H7 (cell line): ENCODE measurements at places on chromosomes 2 and 18. TPM values are rescaled to one million over a fixed set of nuclear protein-coding genes. Genes with fewer than 3 reads are reported as not detected.

Gene ATOH8
- total RNA-seq, result 0.33 and 1.1 TPM in 2 replicates

Gene NCKAP5
- total RNA-seq, result 0.15 and 0.55 TPM in 2 replicates

Gene TOGARAM2
- total RNA-seq, result 0.18 and 0.21 TPM in 2 replicates

Gene CD8B
- total RNA-seq, result 0.37 and 0.66 TPM in 2 replicates

Gene SLC5A7
- total RNA-seq, result 0.03 TPM in 1 of 2 replicates, not detected in the other

Gene REG3A
- total RNA-seq, result not detected in 2 replicates

Gene TMEM17
- 1.1 and 1.7 TPM in 2 replicates for total RNA-seq

Gene ASPRV1
- total RNA-seq, result 0.70 and 0.90 TPM in 2 replicates

Gene ACADL
- not detected in 2 replicates for total RNA-seq

Gene ABCG8
- total RNA-seq, result not detected in 2 replicates

Gene VWA3B
- 1.0 TPM in 1 of 2 replicates, not detected in the other for total RNA-seq

Gene C2orf66
- total RNA-seq, result not detected in 2 replicates

Gene SOX11
- 20.9 and 26.6 TPM in 2 replicates for total RNA-seq

Gene ZC3H8
- 2.1 and 5.9 TPM in 2 replicates for total RNA-seq

Gene MLPH
- 1.1 and 6.1 TPM in 2 replicates for total RNA-seq

Gene RNPEPL1
- 10.3 and 15.2 TPM in 2 replicates for total RNA-seq

Gene TXNL4A
- 80.2 and 98.4 TPM in 2 replicates for total RNA-seq

Gene DSC1
- total RNA-seq, result 0.04 TPM in 1 of 2 replicates, not detected in the other

Gene TANC1
- total RNA-seq, result 7.0 and 8.4 TPM in 2 replicates

Gene RUFY4
- total RNA-seq, result not detected in 2 replicates

Gene ARID5A
- 20.7 and 26.7 TPM in 2 replicates for total RNA-seq

Gene VWC2L
- 0.33 TPM in 1 of 2 replicates, not detected in the other for total RNA-seq

Gene MSTN
- not detected in 2 replicates for total RNA-seq

Gene ZNF385B
- total RNA-seq, result 0.41 and 0.90 TPM in 2 replicates

Gene ST6GAL2
- total RNA-seq, result 13.1 and 14.3 TPM in 2 replicates

Gene IL36RN
- not detected in 2 replicates for total RNA-seq

Gene UBR3
- 9.3 and 11.8 TPM in 2 replicates for total RNA-seq

Gene EPAS1
- total RNA-seq, result 0.94 and 2.2 TPM in 2 replicates

Gene CRYGC
- not detected in 2 replicates for total RNA-seq

Gene DLX2
- total RNA-seq, result not detected in 2 replicates
